Sigmoid colon (tissue), 7 donors: ENCODE measurements at places on chromosomes 1 and 21. TPM values are rescaled to one million over a fixed set of nuclear protein-coding genes. Genes with fewer than 3 reads are reported as not detected.
A peak's percentile ranks its signal among the peaks of the same experiment; 100 is the strongest.

DNA sequence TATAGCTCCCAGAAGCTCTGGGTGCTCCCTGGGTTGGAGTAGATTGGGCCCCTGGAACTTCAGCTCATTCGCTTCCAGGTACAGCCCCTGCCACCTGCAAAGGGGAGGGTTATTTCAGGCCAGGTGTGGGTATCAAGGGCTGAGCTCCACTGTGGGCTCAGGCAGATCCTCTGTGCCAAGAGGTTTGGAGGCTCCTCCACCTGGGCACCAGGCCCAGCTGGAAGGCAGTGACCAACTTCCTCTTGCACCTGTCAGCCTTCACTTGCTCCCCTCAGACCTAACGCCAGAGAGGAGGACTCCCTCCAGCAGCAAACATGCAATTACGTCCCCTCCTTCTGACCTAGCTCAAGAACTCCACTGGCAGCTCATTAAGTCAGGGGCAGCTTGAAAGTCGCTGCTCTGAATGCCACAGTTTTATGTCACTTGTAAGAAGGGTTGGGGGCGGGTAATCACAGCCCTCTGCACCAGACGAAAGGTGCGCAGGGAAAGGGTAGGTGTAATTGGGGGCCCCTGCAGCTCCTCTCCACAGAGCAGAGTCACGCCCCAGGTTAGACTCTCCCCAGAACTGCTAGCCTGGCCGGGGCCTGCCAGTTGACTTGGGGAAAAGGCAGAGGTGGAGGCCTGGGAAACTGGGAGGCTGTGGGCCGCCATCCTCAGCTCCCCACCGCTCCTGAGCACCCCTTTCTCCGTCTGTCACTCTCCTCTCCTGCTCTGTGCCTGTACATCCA lies 125.0 kb upstream of the TMPRSS2 start:
- DNase-seq, result no peak
- no peaks in the 10 kb centered on the region for H3K36me3 ChIP-seq

DNA sequence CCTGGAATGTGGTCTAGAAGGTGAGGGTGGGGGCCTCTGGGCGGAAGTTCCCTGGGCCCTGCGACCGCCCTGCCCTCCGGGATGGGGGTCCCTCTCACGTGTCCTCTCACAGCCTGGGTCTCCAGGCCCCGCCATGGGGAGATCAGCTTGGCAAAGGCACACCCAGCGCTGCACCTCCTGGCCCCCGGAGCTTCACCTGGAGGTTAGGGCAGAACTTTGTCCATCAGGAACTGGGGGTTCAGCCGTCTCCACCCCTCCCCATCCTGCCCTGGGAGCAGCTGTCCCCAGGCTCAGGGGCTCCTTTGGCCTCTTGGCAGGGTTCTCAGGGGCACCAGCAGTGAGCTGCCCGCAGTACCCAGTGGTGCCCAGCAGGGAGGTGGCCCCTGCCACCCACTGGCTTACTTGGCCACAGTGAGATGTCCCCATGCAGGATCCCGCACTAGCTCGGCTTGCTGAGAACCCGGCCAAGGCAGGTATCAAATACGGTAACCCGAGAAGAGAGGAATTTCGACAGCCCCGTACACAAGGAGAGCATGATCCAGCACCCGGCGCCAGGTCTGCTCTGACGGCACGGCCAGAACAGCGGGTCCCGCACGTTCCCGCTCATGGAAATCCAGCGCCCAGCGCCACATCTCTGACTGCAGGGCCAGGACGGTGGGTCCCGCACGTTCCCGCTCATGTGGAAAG lies 36.7 kb downstream of the RRP1 start:
- H3K27ac ChIP-seq, result no peak overlapping the region
- DNase-seq, result peak; percentile 60
- H3K4me1 ChIP-seq, result peaks cover 5% of the 10 kb centered on the region
- H3K4me3 ChIP-seq, result no peak overlapping the region

- H3K27me3 ChIP-seq, result no peaks in the 10 kb centered on the region
- peak overlapping the region; percentile 55 for H3K27ac ChIP-seq
- no peak for DNase-seq
- peaks cover 25% of the 10 kb centered on the region for H3K4me1 ChIP-seq
These were observed 140.2 kb upstream of the RUNX1 start for GRCh38 chr21:35189077-35189863.

- H3K4me3 ChIP-seq, result no peak overlapping the region
- H3K36me3 ChIP-seq, result no peaks in the 10 kb centered on the region
- no peaks in the 10 kb centered on the region for H3K4me1 ChIP-seq
- DNase-seq, result no peak
These were observed 8.7 kb downstream of the CD247 start for GRCh38 chr1:167509587-167509986.

DNA sequence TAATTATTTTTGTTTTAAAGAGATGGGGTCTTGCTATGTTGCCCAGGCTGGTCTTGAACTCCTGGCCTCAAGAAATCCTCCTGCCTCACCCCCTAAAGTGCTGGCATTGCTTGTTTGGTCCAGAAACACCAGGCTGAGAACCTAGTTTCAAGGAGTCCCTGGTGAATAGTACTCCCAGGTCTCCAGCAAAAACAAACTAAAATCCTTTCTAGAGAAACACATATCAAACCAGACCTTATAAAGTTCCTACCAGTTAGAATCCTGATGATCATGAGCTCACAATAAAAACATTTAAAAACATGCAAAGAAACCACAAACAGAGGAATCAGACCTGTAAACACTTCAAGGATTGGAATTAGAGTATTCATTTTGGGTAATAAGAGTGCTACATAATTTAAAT lies 34.4 kb upstream of the PADI1 start:
- no peaks in the 10 kb centered on the region for H3K36me3 ChIP-seq
- no peaks in the 10 kb centered on the region for H3K4me1 ChIP-seq
- no peaks in the 10 kb centered on the region for H3K27me3 ChIP-seq
- no peak for DNase-seq
- H3K27ac ChIP-seq, result no peak overlapping the region

DNA sequence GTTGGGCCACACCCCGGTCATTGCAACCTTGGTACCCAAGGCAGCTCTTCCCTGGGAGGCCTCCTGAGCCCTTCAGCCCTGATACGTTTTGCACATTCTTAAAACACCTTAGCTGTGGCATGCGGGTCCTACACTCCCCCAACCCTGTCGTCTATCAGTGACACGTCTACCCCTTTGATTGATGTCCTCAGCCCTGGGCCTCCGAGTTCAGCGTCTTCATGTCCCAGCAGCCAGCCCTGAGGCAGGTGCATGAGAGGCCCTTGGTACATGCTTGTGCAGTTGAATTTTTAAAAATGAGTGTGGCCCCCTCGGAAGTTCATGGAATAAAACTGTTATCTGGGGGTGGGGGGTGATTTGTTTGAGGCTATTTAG lies 38.9 kb upstream of the ADARB1 start:
- H3K27ac ChIP-seq, result no peak overlapping the region
- H3K4me1 ChIP-seq, result peaks cover 24% of the 10 kb centered on the region
- H3K36me3 ChIP-seq, result no peaks in the 10 kb centered on the region
- H3K4me3 ChIP-seq, result no peak overlapping the region
- peak; percentile 33 for DNase-seq

DNA sequence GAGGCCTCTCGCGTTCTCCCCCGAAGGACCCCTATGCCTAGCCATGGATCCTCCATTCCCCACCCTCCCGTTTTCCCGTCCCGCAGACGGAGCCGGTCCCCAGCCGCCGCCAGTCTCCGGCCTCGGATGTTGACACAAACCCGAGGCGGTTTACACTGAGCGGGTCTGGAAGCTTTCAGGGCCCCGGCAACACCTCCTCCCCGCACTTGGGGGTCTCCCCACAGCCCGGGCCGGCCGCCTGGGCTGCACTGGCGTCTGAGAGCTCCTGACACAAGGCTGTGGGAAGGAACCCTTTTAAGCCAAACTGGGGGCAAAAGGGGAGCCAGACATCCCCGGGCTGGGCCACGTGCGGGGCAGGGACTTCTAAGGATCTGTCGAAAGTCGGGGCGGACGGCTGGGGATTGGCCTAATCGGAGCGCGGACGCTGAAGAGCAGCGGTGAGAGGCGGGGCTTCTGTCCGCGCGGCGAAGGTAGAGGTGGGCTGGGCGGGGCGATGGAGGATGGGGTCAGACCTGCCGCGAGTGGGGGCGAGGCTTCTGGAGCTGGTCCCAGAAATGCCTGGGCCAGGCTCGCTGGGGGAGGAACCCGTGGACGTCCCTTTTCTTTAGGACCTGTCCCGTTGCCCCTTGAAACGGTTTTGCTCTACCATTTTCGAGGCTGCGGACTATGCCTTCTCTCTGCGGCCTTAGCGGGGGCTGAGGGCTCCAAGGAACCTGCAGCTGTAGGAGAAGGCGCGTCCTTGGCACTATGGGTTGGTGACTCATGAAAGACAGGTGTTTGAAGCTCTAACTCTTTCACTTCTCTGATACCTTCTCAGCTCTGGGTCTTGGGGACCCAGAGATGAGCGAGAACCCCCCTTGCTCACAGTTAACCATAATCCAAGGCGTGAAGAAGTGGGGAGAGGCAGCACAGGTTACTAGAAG lies 1.2 kb upstream of the HPCAL4 start:
- H3K36me3 ChIP-seq, result no peaks in the 10 kb centered on the region
- peaks cover 45% of the 10 kb centered on the region for H3K27me3 ChIP-seq
- no peak for DNase-seq
- H3K27ac ChIP-seq, result no peak overlapping the region
- H3K4me1 ChIP-seq, result peaks cover 20% of the 10 kb centered on the region
- H3K4me3 ChIP-seq, result peak overlapping the region; percentile 26

GRCh38 chr1:29123053-29123886 lies 433 bp downstream of the TMEM200B start:
- no peaks in the 10 kb centered on the region for H3K27me3 ChIP-seq
- no peaks in the 10 kb centered on the region for H3K36me3 ChIP-seq
- H3K4me1 ChIP-seq, result no peaks in the 10 kb centered on the region
- H3K27ac ChIP-seq, result peak overlapping the region; percentile 99

DNA sequence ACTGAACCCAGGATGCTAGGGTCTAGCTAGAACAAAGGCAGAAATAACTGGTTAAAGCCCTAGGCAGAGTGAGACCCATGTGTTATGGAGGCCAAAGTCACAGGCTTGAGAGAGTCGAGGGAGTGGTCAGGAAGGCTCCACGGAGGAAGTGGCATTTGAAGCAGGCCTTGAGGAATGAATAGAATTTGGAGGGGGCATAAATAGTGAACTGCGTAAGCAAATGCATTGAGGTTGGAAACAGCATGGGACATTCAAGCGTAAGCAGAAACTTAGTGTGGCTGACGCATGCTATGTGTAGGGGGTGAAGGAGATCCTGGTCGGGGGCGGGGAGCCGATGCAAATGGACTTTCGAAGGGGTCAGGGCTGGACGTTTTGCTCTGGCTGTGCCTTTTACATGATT lies 11.5 kb downstream of the AZIN2 start:
- no peak for DNase-seq
- H3K4me3 ChIP-seq, result no peak overlapping the region
- no peaks in the 10 kb centered on the region for H3K36me3 ChIP-seq

The SH2D5 gene
- 0.36 TPM for total RNA-seq

The PLXNA2 gene
- 6.4 TPM for total RNA-seq

The OR2T35 gene
- not detected for total RNA-seq

The PRAMEF15 gene
- not detected for total RNA-seq

The MYBPH gene
- total RNA-seq, result not detected
